ENCODE measurements at places on chromosomes 11 and 22. TPM values are rescaled to one million over a fixed set of nuclear protein-coding genes. Genes with fewer than 3 reads are reported as not detected.

The BCO2 gene
- total RNA-seq = 1.2 TPM

The DEFB131B gene
- total RNA-seq = not detected

The CFAP300 gene
- 6.9 TPM for total RNA-seq

The OR8G1 gene
- total RNA-seq = not detected

The ELFN2 gene
- 10.1 TPM for total RNA-seq

The SHISAL1 gene
- total RNA-seq = 6.7 TPM

The MYH9 gene
- 159 TPM for total RNA-seq

The HBB gene
- total RNA-seq = not detected

The ENTHD1 gene
- not detected for total RNA-seq

The MUC2 gene
- total RNA-seq = 0.50 TPM

The ATP6V1E1 gene
- total RNA-seq = 121 TPM

The RTN4RL2 gene
- 127 TPM for total RNA-seq

The SLC6A5 gene
- not detected for total RNA-seq

The MN1 gene
- total RNA-seq = 4.0 TPM

The ZNF280B gene
- 1.3 TPM for total RNA-seq

The KDM4D gene
- 0.45 TPM for total RNA-seq

Data from A549 treated with CORT108297 at 1 μM for 4 hours (cell line).